Right renal cortex interstitium (tissue), 3 donors: ENCODE measurements at places on chromosomes 5 and 9. TPM values are rescaled to one million over a fixed set of nuclear protein-coding genes. Genes with fewer than 3 reads are reported as not detected.

DNA sequence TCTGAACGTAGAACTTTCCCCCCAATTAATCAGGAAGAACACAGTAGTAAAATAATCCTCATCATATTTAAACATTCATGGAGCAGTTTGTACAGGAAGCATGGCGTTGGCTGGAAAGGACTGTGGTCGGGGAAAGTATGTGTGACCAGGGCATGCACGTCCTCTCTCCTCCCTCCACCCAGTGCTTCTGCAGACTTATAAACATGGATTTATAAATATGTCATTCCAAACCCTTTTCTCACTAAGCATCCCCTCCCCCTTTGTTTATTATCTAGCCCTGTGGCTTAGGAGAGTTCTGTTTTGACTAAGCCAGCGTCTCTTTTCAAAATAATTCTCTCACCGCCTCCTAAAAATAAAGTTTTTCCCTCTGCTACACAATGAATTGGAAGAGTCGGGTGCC is 70.4 kb upstream of the DAP start:
- DNase-seq, result no peak

DNA sequence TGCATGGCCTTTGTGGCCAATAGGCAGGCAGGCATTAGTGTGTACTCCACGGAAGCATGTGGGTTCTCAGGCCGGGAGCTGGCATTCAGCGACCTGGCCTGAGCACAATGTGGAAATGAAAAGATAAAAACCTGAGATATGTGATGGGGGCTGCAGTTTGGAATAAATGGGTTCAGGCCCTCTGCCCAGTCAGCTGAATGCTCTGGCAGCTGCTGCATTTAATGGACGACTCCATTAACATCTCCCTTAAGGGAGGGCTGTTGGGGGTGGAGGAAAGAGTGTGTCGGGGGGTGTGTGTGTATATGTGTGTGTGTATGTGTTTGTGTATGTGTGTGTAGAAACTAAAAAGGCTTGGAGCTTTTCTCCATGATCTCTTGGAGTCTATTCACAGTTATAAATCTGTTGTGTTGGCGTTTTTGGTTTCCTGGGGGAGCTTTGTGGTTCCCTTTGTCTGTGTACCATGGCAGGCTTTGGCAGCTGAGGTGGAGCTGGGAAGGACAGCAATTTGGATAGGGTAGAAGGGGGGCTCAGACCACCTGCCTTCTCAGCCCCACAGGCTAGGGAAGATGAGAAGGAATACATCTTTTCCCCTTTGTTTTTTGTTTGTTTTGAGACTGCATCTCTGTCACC is 27.3 kb upstream of the HSPA9 start:
- no peak for DNase-seq

DNA sequence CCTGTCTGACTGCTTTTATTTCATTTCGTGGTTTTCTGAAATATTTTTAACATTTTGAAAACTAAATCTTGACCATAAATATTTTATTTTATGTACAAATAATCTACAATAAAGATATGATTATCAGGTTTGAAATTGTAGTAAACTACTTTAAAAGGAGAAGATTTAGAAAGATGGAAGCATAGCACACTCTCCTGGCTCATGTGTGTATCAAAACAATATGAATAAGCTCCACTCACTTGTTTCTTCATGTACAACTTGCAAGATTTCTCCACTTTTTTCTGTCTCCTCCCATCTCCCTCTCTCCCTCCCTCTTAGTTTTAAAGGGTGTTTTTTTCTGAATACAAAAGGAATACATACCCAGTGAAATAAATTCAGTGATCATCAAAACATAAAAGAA is 15.4 kb upstream of the VPS13A start:
- no peak for DNase-seq

GRCh38 chr5:143536364-143536763 is 132.9 kb upstream of the NR3C1 start:
- DNase-seq, result no peak

- no peak for DNase-seq
Observed at GRCh38 chr5:94749042-94749441, 130.6 kb downstream of the SLF1 start.

GRCh38 chr5:130198927-130199326 is 294.7 kb downstream of the CHSY3 start:
- DNase-seq, result no peak

GRCh38 chr5:98941131-98941883 is 12.5 kb upstream of the CHD1 start:
- DNase-seq, result no peak

C8G gene
- polyA plus RNA-seq, result 0.46 TPM

AIF1L gene
- polyA plus RNA-seq, result 355 TPM

BTNL9 gene
- 8.0 TPM for polyA plus RNA-seq

OR1Q1 gene
- polyA plus RNA-seq, result not detected

ENTREP1 gene
- polyA plus RNA-seq, result 2.5 TPM
